NCI-H774 (cell line): ENCODE measurements at places on chromosomes 4 and X.

GRCh38 chr4:126369076-126369475 is 1054.3 kb downstream of the FAT4 start:
- DNase-seq, result no peak

DNA sequence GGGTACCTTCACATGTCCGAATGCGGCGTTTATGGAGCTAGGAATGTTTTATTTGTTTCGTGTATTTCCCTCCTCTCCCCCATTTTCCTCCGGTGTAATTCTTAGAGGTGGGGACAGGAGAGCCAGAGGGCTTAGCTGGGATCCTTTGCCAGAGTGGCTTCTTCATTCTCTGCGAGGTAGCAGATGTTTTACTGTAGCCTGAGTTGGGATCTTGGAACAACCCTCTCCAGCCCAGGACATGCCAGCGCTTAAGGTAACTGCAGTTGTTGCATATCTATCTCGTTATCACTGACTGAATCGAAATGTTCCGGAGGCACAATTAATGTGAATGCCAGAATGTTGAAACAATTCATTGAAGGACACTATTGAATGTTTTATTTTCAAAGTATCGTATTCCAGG is 59.0 kb upstream of the DYNLT3 start:
- DNase-seq, result no peak

- DNase-seq, result no peak
These were observed 12.0 kb downstream of the SPRY1 start for GRCh38 chr4:123408471-123409084.

GRCh38 chrX:135193740-135194139 is 22.5 kb upstream of the CT55 start:
- no peak for DNase-seq

DNA sequence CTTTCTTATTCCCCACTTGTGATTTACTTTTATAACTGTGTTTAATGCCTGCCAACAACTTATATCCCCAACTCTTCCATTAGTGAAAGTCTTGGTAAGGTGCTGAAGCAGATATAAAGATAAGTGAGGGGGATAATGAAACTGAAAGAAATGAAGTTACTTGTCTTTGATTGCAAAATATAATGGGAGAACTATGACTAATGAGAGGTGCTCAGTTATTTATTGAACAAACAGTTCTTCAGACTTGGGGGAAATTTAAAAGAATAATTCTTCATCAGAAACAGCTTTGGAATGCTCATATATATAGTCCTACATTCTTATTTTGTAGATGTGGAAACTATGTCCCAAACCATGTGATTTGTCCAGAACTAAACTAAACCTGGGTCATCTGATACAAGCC is 213.5 kb downstream of the TEX13A start:
- no peak for DNase-seq

- peak; percentile 60 for DNase-seq
These were observed 132.5 kb downstream of the ARHGAP6 start for GRCh38 chrX:11533199-11533651.

DNA sequence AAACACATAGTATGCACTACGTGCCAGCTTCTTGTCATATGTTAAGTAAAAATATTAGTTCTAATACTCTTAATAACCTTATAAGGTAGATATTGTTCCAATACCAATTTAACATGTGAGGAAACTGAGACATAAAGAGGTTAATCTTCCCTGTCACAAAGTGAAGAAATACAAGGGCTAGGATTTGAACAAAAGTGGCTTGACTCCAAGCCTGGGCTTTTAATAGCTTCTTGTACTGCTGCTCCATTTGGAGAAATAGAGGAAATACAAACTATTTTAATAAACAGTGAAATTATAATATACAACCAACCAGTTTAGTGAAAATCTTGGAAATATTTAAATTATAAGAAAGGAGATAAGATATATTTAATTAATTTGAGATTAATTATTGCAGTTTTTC is 33.2 kb downstream of the TLL1 start:
- no peak for DNase-seq

- DNase-seq, result peak; percentile 70
These were observed 23.7 kb upstream of the PNMA3 start for GRCh38 chrX:153032397-153033118.

DNA sequence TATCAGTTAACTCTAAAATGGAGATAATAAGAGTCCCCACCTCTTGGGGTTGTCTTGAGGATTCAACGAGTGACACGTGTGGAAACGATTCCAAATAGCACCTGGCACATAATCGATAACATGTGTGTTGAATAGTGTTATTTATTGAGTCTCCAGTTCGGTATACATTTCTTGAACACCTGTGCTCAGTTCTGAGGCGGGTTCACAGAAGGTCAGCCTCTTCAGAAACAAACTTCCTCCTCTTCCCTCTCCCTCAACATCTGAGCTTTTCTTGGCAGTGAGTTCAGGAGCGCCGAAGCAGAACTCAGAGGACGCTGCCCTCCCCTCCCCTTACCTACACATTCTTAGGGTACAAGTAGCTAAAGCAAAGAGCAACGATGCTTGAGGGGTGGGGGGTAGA is 934 bp downstream of the PDHA1 start:
- no peak for DNase-seq

- no peak for DNase-seq
These were observed 57.1 kb downstream of the RELL1 start for GRCh38 chr4:37628977-37629609.

- DNase-seq, result no peak
These were observed 16.4 kb downstream of the CASP3 start for GRCh38 chr4:184632842-184633241.

GRCh38 chr4:69910016-69910782 is 20.7 kb upstream of the CSN1S1 start:
- no peak for DNase-seq

DNA sequence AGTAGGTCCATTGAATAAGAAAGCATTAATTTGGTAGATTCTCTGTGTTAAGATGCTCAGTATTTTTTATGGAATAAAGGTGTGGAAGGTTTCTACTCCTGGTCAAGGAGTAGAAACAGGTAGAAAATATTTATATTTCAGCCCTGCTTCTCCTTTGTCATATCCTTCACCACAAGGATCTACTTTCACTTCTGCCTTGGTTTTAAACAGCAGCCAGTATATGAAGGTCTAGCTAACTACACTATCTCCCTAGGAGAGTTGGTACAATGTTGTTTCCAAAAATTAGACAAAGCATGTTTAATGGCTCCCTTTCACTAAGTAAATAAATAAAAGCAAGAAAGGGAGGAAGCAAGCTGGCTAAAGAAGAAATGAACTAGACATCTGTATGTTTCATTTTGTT is 44.6 kb upstream of the GYPA start:
- no peak for DNase-seq

DNA sequence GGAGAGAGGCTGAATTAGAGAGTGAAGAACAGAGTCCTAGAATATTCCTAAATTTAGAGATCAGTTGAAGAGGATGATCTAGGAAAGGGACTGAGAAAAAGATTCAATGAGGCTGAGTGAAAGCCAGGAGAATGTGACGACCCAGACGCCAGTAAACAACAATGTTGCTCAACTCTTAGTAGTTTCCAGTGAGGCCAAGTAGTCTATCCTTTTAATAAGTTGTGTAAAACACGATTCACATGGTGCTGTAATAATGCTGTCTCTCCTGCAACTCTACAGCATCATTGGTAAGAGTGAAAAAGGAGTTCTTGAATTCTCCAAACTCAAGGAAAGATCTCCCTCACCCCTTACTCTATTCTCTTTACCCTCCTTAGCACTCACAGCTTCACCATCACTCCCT is 140.3 kb downstream of the CFAP299 start:
- DNase-seq, result no peak

DNA sequence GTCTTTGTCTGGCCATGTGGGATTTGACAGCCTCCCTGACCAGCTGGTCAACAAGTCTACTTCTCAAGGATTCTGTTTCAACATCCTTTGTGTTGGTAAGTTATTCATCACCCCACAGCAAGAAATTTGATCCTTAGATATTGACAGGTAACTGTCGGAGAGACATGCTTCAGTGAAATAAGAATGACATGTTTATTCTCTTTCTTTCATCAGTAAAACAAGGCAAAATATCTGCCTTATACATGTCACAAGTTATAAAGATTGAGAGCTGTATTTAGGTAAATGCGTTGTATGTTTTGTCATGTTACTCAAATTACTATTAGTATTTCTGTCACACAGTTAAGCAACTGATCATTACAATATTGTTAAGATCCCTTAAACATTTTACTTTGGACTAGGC is 46.9 kb downstream of the SEPTIN11 start:
- no peak for DNase-seq
